T follicular helper cell (primary cell): ENCODE measurements at places on chromosomes 7 and 10.

GRCh38 chr10:4902571-4903011 is 60.6 kb upstream of the AKR1C1 start:
- DNase-seq: no peak

- no peak for DNase-seq
Measured at GRCh38 chr7:135414850-135415439, 95.0 kb downstream of the CNOT4 start.

DNA sequence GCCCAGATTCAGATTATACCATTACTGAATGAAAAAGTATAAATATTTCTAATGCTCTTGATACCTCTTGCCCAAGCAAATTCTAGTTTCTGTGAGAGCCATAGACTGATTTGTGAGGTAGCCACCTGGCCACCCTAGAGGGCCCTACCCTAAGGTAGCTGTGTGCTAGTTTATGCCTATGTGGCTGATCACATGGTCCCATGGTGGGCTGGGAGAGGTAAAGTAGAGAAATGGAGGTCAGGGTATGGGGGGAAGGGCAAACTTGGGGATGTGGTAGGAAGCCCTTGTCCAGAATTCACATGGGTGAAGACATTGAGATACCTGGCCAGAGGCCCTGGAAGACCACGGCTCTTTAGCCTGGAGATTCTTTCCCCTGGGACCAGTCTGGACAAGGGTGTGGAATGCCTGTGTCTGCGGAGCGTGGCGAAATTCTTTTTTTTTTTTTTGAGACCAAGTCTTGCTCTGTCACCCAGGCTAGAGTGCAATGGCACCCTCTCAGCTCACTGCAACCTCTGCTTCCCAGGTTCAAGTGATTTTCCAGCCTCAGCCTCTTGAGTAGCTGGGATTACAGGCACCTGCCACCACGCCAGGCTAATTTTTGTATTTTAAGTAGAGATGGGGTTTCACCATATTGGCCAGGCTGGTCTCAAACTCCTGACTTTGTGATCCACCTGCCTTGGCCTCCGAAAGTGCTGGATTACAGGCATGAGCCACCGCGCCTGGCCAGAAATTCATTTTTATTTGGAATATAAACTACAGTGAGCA is 639.4 kb downstream of the ACTR3B start:
- DNase-seq: no peak

GRCh38 chr7:118657391-118658005 is 433.0 kb downstream of the ANKRD7 start:
- no peak for DNase-seq

DNA sequence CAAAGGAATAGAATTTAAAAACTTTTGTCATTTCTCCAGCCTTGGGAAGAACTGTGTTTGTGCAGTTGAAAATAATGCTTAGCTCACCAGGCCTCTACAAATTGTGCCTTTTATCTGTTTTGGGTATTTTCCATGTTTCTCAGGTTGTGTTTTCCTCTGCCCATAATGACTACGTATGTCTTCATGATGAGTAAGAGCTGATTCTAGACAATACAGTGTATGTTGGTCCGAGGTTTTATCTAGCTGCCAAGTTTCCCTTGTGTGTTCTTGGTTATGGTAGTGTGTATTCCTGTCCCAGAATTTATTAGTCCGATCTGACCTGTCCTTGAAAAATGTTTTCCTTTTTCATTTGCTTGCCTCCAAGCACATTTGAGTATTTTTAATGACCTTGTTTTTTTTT is 83.7 kb upstream of the GLCCI1 start:
- no peak for DNase-seq

- DNase-seq: no peak
Measured at GRCh38 chr10:99905971-99906370, 103.8 kb downstream of the DNMBP start.

DNA sequence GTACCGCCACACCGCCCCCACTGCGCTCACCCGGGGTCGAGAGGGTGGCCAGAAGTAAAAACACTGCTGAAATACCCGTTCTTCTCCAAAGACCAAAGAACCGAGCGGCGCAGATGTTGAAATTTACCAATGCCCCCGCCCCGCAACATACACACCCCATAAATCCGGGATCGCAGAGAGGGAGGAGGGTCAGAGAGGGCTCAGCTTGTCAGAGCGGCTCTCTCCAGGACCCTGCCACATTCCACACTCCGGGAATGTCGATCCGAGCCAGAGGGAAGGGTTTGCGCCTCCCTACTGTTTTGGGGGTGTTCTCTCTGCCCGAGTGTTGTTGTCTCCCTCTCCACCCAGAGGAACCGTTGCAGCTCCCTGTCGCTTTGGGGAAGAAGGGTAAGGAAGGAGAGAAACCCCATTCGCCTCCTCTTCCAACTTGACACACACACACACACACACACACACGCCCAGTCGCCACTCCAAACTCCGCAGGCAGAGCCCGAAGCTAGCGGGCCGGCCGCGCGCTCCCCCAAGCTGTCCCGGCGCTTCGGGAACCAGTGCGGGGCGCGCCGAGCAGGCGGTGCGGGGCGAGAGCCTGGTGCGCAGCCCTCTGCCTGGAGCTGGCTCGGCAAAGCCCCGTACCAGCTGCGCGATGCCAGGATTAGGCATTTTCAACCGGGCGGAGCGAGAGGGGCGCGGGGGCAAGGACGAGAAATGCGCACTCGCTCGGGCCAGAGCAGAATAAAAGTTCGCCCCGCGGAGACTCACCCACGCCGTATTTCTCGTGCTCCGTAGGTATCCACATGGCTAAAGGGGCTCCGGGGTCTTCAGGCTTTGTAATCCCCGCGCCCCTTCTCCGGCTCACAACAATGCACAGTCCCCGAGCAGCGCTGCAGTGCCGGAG is 609 bp downstream of the DOCK4 start:
- peak; percentile 29 for DNase-seq
